Chondrocyte (in vitro differentiated cells): ENCODE measurements at places on chromosomes 13 and 19. TPM values are rescaled to one million over a fixed set of nuclear protein-coding genes. Genes with fewer than 3 reads are reported as not detected.

DNA sequence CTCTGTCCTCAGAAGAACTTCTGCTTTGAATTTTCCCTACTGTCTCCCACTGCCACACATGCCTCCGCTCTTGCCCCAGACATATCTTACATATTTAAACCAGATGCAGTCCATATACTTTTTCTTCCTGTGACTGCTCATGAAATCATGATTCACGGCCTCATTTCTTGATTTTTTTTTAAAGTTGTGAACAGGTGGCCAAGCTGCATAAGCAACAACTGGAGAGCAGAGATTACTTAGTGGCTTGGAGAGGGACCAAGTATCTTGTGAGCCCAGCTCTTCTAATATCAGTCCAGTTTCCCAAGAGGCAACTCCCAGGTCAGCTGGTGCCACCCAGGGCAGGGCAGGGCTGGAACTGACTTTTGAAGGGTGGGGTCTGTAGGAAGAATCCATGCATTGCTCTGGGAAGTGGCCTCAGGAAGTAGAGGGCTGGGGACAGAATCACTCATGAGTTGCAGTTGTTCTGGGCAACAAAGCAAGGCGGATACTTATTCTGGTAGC lies 152.4 kb downstream of the LMO7 start:
- no peak for DNase-seq

DNA sequence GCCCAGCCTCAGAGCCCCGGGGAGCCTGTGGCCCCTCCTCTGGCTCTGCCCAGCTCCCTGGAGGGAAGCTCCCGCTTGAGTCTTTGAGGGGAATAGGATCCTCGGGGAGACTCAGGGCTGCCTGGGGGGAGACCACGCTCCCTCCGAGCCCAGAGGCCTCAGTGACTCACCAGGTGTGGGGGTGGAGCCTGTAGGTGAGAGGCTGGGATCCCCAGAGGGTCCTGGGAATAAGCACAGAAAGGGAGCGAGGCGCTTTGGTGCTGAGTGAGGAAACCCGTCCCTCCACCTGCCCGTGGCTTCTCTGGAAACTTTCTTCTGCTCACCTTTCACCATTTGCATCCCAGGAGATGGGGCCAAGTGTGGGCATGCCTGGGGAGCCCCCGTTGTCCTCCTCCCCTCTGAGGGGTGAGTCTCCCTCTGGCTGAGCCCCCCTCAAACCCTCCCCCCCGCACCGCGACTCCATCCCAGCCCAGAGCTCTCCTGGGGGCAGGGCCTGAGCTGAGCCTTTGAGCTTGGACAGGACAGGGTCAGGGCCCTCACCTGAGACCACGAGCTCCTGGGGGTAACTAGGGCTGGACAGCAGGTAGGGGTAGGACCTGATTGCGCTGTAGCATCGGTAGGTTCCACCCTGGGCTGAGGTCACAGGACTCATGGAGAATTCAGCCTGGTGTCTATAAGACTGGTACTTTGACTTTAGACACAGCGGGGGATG lies 2.7 kb downstream of the LILRB5 start:
- peak; percentile 77 for DNase-seq

Gene SIGLEC5
- not detected in 3 replicates for total RNA-seq

Gene BCL3
- 9.2 to 14.9 TPM (median 11.8 TPM) in 3 replicates for total RNA-seq

Gene ZNF154
- 15.7 to 16.3 TPM (median 15.7 TPM) in 3 replicates for total RNA-seq
